ENCODE measurements at places on chromosomes 3 and 15.

DNA sequence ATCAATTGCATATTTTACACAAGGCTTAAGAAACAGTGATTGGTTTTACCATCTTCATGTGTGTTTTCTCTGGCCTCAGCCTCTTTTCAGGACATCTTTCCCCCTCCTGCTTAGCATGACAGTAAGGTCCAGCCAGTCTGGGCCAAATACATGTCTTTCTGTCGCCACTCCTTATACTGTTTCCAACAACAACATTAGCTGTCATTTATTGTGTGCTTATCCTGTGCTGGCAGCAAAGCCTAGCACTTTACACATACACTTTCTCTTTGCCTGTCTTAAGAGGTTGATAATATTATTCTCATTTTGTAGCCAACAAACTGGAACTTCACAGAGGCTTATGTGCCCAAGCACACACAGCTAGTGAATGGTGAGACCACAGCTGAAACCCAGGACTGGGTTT is 37.8 kb downstream of the B3GALNT1 start:
- no peak for DNase-seq

- no peak for DNase-seq
Measured at GRCh38 chr15:81268881-81269601, 54.9 kb downstream of the STARD5 start.

DNA sequence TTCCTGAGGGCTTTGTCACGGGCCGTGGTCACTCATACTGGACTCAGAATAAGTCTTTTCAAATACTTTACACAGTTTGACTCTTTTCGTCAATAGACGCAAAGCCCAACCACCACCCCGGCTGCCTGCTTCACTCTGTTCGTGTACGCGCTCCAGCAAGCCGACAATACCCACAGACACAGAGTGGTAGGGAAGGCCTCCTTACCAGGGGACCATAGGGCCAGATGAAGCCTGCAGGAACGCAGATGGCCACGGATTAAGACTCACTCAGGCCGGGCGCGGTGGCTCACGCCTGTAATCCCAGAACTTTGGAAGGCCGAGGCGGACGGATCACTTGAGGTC is 29.7 kb downstream of the EFCAB12 start:
- DNase-seq: no peak

GRCh38 chr3:11924518-11924917 is 77.8 kb upstream of the TAMM41 start:
- no peak for DNase-seq

DNA sequence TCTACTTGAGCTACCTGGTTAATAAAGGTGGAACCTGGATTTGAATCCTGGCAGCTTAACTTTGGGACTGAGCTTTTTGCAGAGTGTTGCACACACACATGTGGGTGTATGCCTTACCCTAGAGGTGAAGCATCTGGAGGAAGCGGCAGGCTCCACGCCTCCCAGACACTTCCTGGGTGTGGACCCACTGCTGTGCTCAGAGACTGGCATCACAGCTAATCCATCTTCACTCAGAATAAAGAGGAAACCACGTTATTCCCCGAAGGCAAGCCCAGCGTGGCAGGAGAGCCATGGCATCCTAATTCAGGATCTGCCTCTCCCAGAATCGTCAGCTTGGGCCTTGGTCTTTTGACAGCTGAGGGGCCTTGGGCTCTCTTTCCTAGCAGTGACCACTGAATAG is 25.5 kb downstream of the CCDC13 start:
- DNase-seq: no peak

GRCh38 chr3:157113832-157114505 is 46.0 kb downstream of the CCNL1 start:
- no peak for DNase-seq
